ENCODE measurements at places on chromosomes 2 and 18. TPM values are rescaled to one million over a fixed set of nuclear protein-coding genes. Genes with fewer than 3 reads are reported as not detected.

GRCh38 chr18:21605213-21605612, 4.7 kb upstream of the ESCO1 start:
- DNase-seq, result no peak

- DNase-seq, result no peak
Measured at GRCh38 chr18:39235118-39235719, 1669.6 kb upstream of the CELF4 start.

DNA sequence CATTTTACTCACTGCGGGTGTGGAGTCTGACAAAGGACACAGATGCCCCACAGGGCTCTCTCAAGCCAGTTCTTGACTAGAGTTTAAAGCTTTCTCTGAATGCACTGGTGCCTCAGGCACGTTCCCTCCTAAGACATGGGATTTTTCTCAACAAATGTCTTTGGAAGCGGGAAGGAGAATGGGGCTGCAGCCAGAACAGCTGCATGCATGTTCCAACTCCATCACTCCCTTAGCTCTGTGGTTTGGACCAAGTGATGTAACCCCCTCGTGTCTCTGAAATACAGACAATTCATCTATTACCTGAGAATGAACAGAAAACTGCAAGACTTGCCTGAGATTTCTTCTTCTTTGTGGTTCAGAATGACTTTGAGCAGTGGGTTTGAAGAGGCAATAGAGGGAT, 141.7 kb upstream of the SERPINE2 start:
- no peak for DNase-seq

- peak; percentile 45 for DNase-seq
Measured at GRCh38 chr2:77831060-77831459, 308.9 kb upstream of the LRRTM4 start.

DNA sequence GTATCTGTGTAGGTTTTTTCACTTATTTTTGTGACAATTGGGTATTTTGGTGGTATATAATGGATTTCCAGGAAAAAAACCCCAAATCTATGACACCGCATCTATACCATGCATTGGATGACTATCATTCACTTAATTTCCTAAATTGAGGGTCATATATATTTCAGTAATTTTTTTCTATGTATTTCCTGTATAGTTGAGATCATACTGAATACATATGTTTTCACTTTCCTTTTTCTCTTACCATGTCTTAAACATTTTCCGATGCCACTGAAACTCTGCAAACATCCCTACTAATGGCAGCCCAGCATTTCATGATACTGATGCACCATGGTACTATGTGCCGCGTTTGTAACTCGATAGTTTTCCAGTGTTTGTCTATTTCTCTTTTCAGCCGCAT, 40.4 kb downstream of the CDKL4 start:
- no peak for DNase-seq

DNA sequence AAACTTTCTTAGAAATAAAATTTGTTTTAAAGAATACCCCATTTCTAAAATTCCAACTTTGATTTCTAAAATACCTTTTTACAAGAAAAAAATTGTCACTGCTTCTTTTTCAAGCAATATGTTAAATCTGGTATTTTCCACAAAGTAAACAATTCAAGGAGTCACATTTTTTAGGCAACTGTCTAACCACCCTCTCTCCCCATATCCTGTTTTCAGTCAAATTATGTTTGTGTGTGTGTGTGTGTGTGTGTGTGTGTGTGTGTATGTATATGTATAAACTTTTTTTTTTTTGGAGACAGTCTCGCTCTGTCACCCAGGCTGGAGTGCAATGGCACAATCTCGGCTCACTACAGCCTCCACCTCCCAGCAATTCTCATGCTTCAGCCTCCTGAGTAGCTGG, 59.3 kb downstream of the ADNP2 start:
- no peak for DNase-seq

DNA sequence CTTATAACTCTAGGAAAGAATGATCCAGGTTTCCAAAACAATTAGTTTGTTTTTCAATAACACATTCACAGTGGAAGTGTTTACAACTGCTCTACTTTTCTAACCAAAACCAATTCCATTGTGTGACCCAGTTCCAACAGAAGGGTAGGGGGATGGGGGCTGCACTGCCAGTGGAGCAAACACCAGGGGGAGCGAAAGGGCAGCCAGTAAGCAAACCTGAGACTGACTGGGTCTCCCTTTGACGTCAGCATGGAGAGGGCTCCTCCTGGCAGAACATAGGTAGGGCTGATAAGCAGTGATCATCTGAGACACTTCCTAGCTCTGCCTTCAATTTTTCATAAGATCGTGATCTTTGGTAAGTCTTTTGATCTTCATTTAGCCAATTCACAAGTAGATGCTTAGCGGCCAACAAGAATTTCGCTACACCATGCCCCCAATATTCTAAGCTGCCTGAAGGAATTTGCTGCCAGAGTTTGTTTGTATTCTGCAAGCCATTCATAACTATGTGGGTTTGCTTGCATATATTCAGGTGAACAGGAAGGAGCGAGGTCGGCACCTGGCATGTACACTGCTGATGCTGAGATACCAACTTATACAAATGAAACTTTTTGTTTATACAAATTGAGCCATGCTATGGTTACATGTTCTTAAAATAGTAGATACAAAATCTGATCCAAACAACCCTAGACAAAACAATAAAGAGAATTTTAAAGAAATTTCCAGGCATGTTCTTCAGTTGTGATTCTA, 45.9 kb downstream of the ST6GAL2 start:
- no peak for DNase-seq

GRCh38 chr18:25279961-25280360, 72.0 kb downstream of the ZNF521 start:
- DNase-seq, result no peak

GRCh38 chr2:65015731-65016130, 26.5 kb downstream of the SLC1A4 start:
- no peak for DNase-seq

DNA sequence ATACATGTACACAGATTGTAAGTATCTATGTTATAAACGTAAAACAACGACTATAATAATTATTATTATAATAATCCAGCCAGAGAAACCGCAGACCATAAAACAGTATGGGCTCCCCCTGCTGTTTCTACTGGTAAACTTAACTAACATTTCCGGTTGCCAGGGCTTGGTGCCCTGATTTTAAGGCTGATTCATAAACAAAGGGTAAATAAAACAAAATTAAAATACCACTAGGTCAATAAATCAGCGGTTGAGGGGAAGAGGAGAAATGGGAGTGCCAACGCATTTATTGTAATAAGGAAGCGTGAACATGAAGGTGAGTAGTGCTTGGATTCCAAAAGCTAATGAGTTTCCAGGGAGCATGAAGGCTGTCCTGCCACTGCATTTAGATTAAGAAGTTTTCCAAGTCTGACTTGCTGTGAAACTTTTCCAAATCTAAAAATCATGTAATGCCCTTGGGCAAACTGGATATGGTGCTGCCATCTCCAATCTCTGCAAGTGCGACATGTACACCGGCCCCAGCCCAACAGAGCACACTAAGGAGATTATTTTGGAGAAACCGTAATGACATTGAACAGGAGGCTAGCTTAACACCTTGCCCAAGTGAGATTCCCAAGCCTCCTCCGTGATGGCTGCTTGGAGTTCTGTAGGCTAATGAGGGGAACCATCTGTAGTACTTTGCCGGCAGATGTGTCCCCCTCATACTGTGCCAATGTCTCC, 50.7 kb upstream of the HNRNPA3 start:
- peak; percentile 59 for DNase-seq

Gene GKN1
- not detected for total RNA-seq

Gene BMP10
- not detected for total RNA-seq
